ENCODE measurements at places on chromosomes 2 and 18. TPM values are rescaled to one million over a fixed set of nuclear protein-coding genes. Genes with fewer than 3 reads are reported as not detected.

- no peak for DNase-seq
These were observed 113.3 kb downstream of the SMAD2 start for GRCh38 chr18:47817017-47817794.

GRCh38 chr2:111252436-111252835 lies 131.7 kb downstream of the BCL2L11 start:
- no peak for DNase-seq

GRCh38 chr2:108199726-108200125 lies 40.0 kb upstream of the SULT1C3 start:
- no peak for DNase-seq

DNA sequence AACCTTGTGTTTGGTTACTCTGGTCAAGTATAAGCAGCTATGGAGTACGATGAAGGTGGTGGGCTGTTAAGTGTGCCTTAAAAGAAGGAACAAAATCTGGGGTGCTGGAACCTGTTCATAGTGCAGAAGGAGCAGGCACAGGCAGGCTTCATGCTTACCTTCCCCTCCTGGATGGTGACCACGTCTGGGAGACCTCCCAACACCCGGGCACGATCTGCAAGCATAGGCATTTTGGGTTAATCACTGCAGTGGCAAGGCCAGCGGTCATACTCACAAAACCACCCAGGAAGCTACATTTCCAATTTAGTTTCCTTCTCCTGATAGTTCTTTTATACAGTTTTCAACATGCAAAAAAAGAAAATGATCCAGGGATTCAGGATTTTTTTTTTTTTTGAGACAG lies 58.7 kb upstream of the LPIN2 start:
- DNase-seq: no peak

GRCh38 chr2:28764909-28765711 lies 13.5 kb downstream of the PPP1CB start:
- DNase-seq: no peak

DNA sequence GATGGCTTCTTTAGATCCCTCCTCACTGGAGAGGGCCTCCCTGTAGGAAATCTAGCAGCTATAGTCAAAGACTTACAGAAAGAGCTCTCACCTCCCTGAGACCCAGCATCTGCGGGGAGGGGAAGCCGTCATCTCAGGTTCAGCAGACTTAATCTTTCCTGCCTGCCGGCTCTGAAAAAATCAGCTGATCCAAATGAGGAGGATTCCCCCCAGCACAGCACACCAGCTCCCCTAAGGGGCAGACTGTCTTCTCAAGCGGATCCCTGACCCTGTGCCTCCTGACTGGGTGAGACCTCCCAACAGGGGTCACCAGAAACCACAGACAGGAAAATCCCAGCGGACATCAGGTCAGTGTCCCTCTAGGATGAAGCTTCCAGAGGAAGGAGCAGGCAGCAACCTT lies 601.9 kb downstream of the CNTNAP5 start:
- no peak for DNase-seq

GRCh38 chr2:19536136-19536535 lies 177.7 kb upstream of the OSR1 start:
- DNase-seq: no peak

CLEC4F gene
- total RNA-seq: not detected

CNGA3 gene
- total RNA-seq: 0.07 TPM

NOL4 gene
- total RNA-seq: 18.5 TPM

IL1RN gene
- total RNA-seq: not detected

TET3 gene
- total RNA-seq: 11.6 TPM

C1QL2 gene
- not detected for total RNA-seq

SPP2 gene
- not detected for total RNA-seq

SH3RF3 gene
- 0.34 TPM for total RNA-seq

EMILIN1 gene
- total RNA-seq: not detected

EIF5B gene
- 35.5 TPM for total RNA-seq

CHN1 gene
- 0.07 TPM for total RNA-seq

Data from Karpas-422 (cell line).